CD4-positive, alpha-beta memory T cell (primary cell): ENCODE measurements at places on chromosomes 16 and 17.
A peak's percentile ranks its signal among the peaks of the same experiment; 100 is the strongest.

- DNase-seq: no peak
These were observed 682.1 kb upstream of the SOX9 start for GRCh38 chr17:71438631-71439146.

DNA sequence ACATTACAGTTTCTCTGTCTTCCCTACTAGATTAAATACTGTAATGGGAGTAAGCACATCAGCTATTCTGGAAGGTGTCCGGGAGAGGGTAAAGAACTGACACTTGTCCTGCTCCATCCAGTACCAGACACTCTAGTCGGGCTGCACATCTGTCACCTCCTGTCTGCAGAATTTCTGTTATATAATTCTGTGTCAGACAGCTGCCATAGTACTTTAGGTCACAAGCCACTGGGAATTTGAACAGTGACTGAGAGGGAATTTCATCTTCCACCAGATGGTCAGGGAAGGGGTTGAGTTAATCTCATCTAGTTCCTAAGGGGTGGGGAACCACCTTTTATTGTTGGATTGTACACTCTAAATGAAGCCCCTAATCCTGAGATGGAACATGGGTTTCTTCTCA lies 58.6 kb upstream of the NUDT7 start:
- no peak for DNase-seq

GRCh38 chr17:59165933-59166342 lies 10.4 kb downstream of the PRR11 start:
- peak; percentile 49 for DNase-seq

GRCh38 chr17:29573558-29573869 lies 5.0 kb downstream of the TP53I13 start:
- no peak for DNase-seq

- no peak for DNase-seq
These were observed 163.9 kb downstream of the SPECC1 start for GRCh38 chr17:20173091-20173490.
